Colonic mucosa (tissue), 4 donors: ENCODE measurements at places on chromosomes 7 and 10.
A peak's percentile ranks its signal among the peaks of the same experiment; 100 is the strongest.

GRCh38 chr7:30157204-30157603, 22.4 kb downstream of the MTURN start:
- DNase-seq, result no peak

DNA sequence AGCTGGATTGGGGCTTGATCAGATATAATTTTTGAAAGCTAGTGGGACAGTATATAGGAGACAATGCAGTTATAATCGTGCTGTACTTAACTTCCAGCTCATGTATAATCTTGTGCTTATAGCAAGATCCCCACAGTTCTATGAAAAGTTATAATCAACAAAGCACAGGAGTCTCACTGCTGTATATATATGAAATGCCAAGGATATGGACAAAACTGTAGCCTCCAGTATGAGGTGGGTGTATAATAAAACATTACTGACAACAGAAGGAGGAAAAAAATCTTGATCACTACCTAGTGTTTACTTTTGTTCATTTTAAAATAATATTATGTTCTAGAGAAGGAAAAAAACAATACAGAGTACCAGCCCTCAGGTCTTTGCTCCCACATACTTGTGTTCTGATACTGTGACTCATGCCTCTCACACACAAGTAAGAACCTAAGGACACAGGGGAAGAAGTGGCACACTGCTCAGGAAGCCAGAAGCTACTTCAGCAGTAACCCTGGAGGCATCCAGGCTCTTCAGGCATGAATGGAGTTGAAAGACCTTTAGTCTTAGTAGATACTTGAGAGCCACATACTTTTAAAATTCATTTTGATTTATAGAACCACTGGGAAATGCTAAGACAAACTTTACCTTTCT, 265.7 kb upstream of the IMMP2L start:
- DNase-seq, result no peak

DNA sequence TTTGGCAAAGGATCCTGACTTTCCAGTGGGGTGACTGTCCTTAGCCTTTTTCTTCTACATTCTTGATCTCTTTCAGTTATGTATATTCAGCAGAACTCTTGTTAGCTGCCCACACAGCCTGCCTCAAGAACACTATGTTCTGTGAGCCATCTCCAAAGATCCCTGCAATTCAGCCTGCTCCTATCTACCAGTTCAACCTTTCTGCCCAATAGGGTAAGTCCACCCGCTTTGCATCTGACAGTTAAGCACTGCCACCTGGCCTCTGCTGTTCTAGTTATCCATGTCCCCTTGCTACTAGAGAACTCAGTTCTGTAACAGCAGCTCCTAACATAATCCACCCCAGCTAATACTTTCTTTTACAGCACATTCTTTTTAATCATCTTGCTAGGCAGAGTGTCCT, 13.5 kb downstream of the OR9A2 start:
- DNase-seq, result no peak

GRCh38 chr7:131124001-131124629, 203.6 kb upstream of the MKLN1 start:
- DNase-seq, result no peak

DNA sequence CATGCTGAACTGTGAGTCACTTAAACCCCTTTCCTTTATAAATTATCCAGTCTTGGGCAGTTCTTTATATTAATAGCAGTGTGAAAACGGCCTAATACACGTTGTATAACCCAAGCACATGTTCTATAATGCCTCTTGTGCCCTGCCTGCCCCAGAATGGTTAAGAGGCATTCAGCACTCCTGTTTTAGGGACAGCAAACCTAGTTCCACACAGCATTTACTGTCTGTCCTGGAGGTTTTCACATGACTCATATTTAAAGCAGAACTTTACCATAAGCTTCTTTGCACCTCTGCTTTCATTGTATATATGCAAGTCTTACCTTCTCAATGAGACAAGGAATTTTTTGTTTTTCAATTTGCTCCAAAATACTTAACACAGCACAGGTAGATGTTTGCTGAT, 144.8 kb downstream of the ICA1 start:
- DNase-seq, result no peak

DNA sequence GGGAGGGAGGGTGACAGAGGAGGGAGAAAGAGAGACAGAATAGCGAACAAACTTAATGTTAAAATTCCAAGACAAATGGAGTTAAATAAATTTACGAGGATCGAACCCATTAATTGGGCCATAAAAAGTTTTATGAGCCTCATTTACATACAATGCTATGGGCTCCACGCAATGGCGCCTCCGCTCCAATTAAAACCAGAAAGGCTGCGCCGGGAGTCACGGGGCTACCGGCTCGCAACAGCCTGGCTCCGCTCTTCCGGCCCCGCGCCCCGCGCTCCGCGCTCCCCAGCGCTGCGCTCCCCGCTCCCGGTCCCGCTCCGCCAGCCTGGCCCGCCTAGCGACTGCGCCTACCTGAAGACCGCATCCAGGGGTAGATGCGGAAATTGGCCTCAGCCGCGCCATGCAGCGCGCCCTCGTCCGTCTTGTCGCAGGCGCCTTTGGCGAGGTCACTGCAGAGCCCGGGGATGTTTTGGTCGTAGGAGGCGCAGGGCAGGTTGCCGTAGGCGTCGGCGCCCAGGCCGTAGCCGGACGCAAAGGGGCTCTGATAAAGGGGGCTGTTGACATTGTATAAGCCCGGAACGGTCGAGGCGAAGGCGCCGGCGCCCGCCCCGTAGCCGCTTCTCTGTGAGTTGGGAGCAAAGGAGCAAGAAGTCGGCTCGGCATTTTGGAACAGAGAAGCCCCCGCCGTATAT, 513 bp downstream of the HOXA7 start:
- peak; percentile 70 for DNase-seq

- no peak for DNase-seq
Observed at GRCh38 chr10:44309939-44310761, 74.7 kb downstream of the CXCL12 start.

- no peak for DNase-seq
Observed at GRCh38 chr7:158407581-158408317, 179.9 kb downstream of the PTPRN2 start.

- no peak for DNase-seq
Observed at GRCh38 chr7:1113548-1113885, 25.6 kb downstream of the GPER1 start.

DNA sequence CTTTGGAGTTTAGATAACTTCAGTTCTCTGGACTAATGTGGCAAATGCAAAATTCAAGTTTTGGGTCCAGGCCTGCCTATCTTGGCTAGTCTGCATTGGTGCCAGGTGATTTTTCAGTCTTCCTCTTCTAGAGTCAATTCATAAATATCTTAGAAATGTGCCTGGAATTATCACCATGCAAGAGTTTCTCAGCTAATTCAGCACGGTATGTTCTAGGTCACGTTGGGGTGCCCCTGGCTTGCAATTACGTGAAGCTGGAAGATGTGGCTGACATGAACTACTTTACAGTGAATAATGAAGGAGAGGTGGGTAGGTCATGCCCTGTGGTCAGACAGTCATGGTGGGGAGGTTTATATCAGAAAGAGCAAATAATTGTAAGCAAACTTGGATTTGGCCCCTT, 25.0 kb downstream of the ZDHHC6 start:
- no peak for DNase-seq
